Brain microvascular endothelial cell (primary cell): ENCODE measurements at places on chromosomes 12 and 14.

- DNase-seq = no peak
Observed at GRCh38 chr14:77991128-77991772, 178.9 kb upstream of the NRXN3 start.

GRCh38 chr14:101673873-101674272 lies 87.6 kb upstream of the PPP2R5C start:
- no peak for DNase-seq

DNA sequence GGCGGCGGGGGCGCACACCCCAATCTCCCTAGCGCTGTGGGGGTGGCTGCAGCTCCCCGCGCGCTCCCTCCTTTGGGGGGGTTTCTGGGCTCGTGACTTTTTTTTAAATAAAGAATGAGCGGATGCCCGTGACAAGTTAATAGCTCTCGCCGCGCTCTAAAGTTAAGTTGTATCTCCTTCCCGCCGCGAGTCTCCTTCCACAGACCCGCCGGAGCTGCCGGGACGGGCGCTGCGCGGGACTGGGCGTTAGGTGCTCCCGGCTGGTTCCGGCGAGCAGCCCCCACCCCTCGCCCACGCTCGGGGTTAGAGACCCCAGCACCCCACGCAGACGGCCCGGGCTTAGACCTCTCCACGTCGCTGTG lies 82.6 kb upstream of the HMGA2 start:
- peak; percentile 31 for DNase-seq

DNA sequence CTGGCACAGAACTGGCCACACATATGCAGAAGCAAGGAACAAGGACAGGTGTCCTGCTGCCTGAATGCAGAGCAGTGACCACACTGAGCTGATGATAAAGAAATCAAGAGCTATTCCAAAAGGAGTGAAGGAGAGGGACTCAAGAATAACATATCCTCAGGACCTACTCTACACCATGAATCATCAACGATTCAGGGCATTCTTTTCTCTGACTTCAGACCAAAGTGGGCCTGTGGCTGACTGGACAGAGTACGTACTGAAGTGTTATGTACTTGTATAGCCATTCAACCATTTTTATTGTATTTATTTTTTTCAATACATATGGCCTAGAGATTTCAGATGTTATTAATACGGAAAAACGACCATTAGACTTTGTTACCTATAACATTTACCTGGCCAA lies 177.5 kb upstream of the TMTC1 start:
- peak; percentile 57 for DNase-seq

- DNase-seq = no peak
Observed at GRCh38 chr14:105207460-105207901, 26.4 kb upstream of the NUDT14 start.

DNA sequence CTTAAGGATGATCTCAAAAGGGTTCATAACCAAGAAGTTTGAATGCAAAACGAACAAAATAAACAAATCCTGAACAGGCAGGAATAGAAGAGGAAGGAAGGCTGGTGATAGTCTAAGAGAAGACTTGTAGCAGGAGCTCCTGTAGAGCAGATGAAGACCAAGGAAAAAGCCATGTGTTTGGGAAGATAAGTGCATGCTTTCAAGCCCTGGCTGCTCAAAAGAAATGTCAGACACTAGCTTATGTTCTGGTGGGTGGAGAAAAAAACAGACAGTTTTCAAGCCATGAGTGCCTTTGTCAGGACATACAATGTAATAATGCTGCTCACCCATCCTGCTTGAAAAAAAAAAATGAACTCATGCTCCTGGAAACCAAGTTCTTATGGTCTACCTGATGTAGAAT lies 27.4 kb downstream of the TAOK3 start:
- no peak for DNase-seq

DNA sequence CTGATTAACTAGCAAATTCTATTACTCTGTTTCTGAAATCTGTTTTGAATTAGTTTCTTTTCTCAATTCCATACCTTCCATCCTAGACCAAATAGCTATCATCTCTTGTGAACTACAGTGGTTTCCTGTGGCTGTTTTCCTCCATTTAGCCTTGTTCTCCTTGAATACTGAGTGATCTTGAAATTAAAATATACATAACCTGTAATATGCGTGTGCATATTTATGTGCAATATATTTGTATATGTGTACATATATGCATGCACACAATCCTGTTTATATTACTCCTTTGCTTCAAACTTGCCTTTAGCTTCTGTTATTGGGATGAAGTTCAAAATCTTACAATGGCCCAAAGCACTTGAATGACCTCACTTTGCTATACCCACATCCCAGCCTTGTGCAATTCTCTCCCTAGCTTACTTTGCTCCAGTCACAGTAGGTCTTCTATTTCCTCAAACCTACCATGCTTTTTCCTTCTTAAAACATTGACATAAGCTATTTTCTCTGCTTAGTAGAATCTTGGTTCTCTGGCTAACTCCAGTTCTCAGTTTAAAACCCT lies 99.5 kb downstream of the OTOGL start:
- DNase-seq = no peak

- no peak for DNase-seq
Observed at GRCh38 chr12:81644503-81644902, 114.6 kb downstream of the PPFIA2 start.

DNA sequence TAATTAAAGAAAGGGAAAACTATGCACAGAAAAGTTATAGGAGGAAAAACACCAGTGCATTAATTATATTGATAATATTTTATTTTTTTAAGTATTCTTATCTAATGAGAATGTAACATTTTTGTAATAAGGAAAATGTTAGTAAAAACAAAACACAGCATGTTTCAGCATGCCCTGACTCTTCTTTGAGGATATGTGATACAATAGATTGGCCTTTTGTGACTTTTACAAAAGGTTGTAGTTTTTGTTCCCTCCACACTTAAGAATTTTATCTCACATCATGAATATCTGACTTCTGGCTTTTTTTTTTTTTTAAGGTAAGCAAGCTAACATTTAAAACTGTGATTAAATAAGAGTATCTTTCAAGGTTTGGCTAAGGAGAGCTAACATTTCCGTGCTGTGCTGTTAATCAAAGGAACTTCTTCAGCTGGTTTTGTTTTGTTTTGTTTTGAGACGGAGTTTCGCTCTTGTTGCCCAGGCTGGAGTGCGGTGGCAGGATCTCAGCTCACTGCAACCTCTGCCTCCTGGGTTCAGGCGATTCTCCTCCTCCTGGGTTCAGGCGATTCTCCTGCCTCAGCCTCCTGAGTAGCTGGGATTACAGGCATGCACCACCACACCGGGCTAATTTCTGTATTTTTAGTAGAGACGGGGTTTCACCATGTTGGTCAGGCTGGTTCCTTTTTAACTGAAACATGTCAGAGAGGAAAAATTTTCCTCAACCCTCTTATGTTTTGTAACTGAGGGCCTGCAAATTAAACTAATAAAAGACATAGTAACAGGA lies 30.8 kb upstream of the RESF1 start:
- no peak for DNase-seq

DNA sequence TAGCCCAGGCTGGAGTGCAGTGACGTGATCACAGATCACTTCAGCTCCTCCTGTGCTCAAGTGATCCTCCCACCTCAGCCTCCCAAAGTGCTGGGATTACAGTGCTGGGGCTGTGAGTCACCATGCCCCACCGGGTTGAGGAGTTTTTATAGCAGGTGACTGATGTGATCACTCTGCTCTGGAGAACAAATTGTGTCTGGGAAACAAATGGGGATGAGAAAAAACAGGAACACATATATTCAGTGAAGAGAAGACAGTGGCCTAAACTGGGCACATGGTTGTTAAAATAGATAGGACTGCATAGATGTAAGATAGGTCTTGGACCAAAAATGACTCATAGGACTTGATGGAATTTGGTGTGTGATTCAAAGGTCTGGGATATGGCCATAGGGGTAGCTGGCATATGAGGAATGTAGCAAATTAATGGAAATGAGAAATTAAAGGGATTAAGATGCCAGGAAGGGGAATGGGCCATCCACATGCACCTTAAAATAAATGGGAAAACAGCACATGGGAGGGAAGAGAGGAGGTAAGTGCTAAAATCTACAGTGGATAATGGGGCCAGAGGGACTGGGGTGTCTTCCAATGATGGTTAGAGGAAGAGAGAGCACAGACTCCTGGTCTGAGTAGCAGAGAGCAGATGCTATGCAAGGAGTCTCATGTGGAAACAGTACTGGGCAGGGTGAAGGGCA lies 11.2 kb downstream of the BCAT1 start:
- DNase-seq = peak; percentile 41

DNA sequence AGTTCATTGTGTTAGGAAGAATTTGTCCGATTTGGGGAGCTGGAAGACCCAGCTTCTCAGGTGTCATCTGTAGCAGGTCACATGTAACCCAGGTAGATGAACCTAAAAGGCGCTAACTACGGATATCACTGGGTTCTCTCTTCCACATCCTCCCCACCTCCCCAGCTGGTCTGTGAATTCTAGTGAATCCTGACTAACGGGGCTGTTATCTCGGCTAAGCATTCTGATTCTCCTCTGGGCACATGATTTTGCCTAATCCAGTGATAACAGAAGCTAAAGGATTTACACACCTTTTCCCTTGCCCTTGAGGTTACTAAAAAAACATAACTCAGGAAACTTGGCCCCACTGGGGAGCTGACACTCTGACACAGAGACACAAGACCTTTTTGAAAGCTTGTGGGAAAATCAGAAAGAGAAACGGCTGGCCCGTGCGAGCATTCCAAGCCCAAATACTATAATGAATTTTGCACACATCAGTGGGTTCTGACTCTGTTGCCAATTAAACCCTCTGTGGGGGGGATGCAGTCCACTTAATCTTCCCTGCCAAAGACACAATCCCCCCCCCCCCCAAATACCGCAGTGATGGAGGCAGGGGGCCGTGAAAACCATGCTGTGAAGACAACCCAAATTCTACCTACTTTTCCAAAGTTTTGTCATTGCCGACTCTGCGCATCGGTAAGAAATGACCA lies 81.0 kb upstream of the FZD10 start:
- DNase-seq = no peak

DNA sequence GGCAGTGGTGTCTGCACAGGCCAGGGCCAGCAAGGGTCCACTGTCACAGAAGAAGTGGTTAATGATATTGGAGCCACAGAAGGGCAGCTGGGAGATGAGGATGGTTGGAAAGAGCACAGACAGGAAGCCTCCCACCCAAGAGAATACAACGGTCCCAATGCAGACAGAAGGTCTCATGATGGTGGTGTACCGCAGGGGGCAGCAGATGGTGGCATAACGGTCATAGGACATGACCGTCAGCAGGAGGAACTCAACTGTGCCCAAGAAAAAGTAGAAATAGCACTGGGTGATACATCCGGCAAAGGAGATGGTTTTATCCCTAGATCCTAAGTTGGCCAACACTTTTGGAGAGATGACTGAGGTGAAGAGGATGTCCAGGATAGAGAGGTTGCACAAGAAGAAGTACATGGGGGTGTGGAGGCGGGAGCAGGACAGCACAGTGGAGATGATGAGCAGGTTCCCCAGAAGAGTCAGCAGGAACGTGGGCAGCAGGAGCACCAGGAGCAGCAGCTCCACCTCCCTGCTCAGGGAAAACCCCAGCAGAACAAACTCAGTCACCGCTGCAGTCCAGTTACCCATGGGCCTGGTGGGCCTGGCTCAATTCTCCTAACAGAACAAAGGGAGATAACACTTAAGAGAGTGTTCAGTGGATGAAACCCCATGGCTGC lies 9.8 kb downstream of the OR6J1 start:
- DNase-seq = no peak

- DNase-seq = no peak
Observed at GRCh38 chr12:43292699-43293098, 259.3 kb downstream of the ADAMTS20 start.

- DNase-seq = peak; percentile 78
Observed at GRCh38 chr14:20610002-20610765, 19.0 kb upstream of the RNASE12 start.
